ENCODE measurements at places on chromosomes 3 and 15.
A peak's percentile ranks its signal among the peaks of the same experiment; 100 is the strongest.

DNA sequence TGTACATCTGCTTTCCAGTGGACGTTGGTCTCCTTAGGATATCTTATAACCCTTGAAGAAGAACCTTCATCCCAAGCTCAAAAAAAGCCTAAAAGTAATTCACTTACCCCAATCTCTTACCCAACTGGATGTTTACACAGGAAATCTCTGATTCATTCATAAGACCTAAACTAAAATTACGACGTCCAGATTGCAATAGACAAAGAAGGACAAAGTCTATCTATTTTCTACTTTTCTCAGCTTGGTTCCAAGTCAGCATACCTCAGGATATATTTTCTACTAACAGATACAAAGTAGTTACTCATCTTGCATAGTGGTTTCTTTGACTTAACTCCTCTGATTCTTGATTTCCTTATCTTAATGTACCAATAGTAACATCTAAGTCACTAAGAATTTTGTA lies 669.9 kb downstream of the OTOL1 start:
- no peak for DNase-seq

DNA sequence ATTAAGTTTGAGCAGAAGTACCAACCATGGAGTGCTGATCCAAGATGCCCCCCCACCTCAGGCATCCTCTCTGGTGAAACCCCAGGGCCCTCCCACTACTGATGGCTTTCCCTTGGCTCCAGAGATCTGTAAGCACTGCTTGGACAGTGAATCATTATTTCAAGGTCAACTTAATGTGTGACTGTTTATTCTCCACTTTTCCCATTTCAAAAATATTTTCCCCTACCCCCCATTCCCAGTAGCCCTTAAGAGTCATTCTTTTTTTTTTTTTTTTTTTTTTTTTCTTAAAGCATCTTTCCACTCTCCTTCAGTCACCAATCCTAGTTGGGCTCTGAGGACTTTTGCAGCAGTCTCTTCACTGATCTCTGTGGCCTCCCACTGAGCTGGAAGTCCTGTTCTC lies 82.6 kb downstream of the PCCB start:
- DNase-seq: no peak

- no peak for DNase-seq
Observed at GRCh38 chr15:74041777-74042435, 40.4 kb downstream of the GOLGA6A start.

GRCh38 chr3:72515941-72516340 lies 332.3 kb downstream of the SHQ1 start:
- DNase-seq: no peak

- DNase-seq: no peak
Observed at GRCh38 chr15:83422081-83422480, 25.1 kb upstream of the SH3GL3 start.

- no peak for DNase-seq
Observed at GRCh38 chr3:23706111-23706510, 99.6 kb upstream of the UBE2E1 start.

DNA sequence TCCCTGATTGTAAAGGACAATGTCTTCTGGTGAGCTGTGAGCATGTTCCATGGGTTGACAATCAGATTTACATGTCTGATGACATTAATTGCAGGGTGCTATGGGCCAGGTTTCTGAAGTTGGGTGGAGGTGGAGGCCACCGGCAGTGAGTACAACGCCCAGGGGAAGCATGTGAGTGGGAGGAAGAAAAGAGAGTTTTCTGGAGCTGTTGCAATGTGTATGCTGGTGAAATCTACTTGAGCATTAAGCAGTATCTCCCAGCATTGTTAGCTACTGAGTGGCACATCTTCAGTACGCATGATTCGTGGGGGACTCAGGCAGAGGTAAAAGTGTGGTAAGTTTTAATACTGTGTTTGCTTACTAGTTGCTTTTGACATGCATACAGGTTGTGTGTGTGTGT lies 26.6 kb downstream of the TMEM45A start:
- DNase-seq: no peak

DNA sequence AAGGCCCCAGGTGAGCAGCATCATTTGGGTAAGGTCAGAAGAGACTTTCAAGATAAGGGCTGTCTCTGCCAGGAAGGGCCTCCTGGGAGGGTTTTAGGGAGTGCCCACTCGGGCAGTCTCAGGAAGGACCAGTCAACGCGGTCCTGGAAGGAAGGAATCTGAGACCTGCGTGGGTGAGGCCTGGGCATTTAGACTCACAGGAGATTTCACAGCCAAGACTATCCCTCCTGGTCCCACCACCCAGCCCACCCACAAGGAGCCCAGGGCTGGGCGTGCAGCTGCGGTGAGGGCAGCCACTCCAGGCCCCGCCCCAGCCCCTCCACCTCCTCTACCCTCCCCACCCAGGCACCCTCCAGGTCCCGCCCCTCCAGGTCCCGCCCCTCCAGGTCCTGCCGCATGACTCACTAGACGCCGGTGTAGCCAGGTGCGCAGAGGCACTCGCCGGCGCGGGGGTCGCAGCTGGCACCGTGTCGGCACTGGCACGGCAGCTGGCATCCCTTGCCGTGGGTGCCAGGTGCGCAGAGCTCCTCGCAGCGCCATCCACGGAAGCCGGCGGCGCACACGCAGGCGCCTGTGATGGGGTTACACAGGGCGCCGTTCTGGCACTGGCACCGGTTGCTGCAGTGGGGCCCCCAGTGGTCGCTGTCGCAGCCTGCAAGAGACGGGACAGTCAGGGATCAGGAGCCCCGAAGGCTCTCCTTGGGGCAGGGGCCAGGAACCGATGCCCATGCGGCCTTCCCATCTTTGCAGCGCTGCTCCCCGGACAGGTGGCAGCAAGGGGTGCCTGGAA lies 112.7 kb downstream of the RAB11A start:
- peak; percentile 11 for DNase-seq

GRCh38 chr3:46830801-46831200 lies 32.4 kb downstream of the MYL3 start:
- no peak for DNase-seq

- DNase-seq: no peak
Observed at GRCh38 chr3:55765906-55766701, 279.0 kb upstream of the WNT5A start.

DNA sequence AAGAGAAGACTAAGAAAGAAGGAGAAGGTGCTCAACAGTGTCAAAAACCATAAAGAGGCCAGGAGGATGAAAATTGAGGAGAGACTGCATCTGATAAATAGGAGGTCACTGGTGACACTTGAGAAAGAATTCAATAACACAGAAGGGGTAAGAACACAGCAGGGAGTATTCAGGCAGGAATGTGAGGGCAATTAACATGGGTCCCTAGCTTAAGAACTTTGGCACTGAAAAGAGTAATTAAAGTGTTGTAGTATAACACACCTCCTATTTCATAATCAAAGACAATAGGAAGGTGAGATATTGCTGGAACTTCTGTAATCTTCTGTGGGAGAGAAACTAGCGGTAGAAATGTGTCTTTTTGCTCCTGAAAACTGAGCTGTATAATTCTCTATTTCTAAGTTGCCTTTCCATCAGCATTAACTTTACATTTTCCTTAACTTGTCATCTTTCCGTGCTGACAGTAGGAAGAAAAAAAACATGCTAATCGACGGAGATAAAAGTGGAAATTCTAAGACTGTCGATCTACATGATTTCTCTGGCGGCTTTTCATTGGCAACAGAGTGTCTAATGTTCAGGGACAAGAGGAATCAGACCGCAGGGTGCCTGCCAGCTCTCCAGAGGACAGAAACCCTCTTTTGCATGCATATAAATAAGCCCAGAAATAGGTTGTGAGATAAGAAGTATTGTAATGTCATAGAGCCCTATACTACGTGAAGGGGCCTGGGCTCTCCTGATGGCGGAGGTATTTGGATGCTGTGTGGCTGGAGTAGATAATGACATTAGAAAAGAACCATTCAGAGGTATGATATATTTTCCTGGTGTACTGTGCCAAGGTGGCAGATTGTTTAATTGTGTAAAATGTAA lies 147.9 kb upstream of the GAP43 start:
- DNase-seq: no peak

- DNase-seq: no peak
Observed at GRCh38 chr3:9750556-9751411, 1.0 kb downstream of the OGG1 start.

- DNase-seq: no peak
Observed at GRCh38 chr3:184656458-184656828, 55.4 kb downstream of the MAGEF1 start.

GRCh38 chr15:71109130-71109529 lies 6.1 kb upstream of the THSD4 start:
- no peak for DNase-seq

DNA sequence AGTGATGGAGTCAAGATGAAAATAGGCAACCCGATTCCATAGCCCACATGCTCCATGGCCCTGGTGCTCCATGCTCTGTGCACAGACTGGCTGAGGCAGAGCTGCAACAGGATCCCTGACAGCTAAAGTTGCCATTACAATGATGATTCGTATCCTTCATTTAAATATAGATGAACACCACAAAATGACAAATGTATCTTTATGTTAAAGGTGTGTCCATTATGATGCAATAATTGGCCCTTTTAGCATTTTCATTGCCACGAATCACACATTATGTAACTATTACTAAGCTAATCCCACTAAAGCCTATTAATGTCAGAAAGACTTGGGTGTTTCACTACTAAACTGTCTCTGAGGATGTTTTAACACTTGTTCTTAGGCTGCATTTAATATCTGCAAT lies 270.2 kb upstream of the THBS1 start:
- DNase-seq: no peak

GRCh38 chr15:39016706-39017105 lies 452.1 kb upstream of the RASGRP1 start:
- no peak for DNase-seq

DNA sequence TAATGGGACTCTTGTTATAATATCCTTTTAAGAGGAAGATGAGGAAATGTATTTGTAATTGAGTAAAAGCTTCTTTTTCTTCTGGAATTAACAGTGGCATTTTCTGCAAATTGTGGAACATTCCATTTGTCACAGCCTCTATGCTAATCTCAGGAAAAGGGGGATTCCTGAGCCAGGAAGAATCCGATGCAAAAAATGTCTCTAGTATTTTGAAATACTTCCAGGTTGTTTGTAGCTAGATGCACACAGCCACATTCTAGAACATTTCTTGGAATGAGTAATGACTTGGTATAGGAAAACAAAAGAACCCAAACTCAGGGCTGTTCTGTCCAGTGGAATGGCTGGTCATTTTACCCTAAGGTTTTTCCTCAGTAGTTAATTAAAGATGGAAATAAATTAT lies 98.5 kb upstream of the SLC2A2 start:
- DNase-seq: no peak

DNA sequence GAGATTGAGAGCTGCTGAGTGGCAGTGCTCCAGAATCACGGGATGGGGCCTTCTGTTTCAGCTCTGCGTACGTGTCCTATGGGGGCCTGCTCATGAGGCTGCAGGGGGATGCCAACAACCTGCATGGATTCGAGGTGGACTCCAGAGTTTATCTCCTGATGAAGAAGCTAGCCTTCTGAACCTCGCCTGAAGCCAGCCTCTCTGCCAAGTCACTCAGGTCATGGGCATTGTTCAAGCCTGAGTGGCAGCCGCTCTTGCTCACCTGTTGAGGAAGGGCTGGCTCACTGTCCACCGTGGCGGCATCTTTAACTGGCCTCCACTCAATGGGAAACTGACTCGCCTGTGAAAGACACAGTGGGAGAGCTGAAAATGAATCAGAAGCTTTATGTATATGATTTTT lies 6.6 kb downstream of the POLR2H start:
- DNase-seq: no peak

GRCh38 chr3:57030721-57031120 lies 29.7 kb upstream of the SPATA12 start:
- DNase-seq: no peak

- no peak for DNase-seq
Observed at GRCh38 chr15:45585069-45585791, 1.9 kb upstream of the BLOC1S6 start.
